Pancreas (tissue), 10 donors: ENCODE measurements at places on chromosomes 5 and 9. TPM values are rescaled to one million over a fixed set of nuclear protein-coding genes. Genes with fewer than 3 reads are reported as not detected.

Gene C5orf58
- total RNA-seq, result not detected

Gene TMEM171
- total RNA-seq, result 0.19 TPM

Gene ECM2
- 2.0 TPM for total RNA-seq

Gene AFF4
- total RNA-seq, result 28.3 TPM

Gene TAF11L10
- not detected for total RNA-seq

Gene PLAC8L1
- 0.43 TPM for total RNA-seq

Gene EGFLAM
- total RNA-seq, result 1.1 TPM

DNA sequence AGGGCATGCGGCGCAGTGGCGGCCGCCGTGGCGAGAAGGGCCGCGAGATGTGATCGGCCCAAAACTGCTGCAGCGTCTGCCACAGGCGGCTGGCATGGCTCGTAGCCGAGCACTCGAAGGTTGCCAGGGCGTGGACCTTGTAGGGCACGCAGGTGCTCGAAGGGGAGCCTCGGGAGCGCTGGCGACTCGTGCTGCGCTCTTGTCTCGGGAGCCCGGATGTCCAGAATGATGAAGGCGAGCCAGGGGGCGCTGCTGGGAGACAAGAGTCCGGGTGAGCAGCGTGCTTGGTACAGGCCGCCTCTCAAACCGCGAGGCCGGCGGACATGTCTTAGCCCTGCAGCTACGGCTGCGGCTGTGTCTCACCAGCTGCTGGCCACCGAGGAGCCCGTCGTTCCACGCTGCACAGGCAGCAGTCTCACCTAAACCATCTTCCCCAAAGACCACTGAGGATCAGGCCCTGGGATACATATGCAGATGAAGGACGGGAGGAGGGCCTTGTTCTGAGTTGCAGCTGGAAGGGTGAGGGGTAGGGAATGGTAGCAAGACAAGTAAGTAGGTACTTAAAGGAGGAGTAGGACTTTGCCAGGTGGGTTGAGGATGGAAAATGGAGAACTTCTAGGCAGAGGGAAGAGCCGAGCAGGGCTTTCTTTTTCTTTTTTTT lies 1.7 kb downstream of the CBY3 start:
- DNase-seq, result peak; percentile 67
- no peaks in the 10 kb centered on the region for H3K27me3 ChIP-seq
- no peaks in the 10 kb centered on the region for H3K36me3 ChIP-seq
- H3K4me3 ChIP-seq, result peak overlapping the region; percentile 52

DNA sequence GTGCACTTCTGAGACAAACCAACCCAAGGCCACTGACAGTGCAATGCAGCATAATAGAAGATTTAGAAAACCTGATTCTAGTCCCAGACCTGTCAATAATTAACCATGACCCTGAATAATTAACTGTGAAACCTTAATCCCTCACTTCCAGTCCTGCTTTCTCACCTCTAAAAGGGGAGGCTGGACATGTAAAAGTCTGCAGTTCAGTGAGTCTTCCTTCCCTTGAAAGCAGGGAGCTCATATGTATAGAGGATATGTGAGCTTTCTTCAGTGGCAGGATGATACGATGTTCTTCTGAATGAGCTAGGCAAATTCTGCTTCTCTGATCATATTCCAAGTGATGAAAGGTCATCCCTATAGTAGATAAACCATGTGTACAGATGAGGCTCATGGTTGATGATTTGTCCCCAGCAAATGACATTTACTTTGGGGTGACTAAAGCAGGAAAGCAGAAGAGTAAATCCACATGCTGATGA lies 2.9 kb downstream of the KCNV2 start:
- no peaks in the 10 kb centered on the region for H3K27me3 ChIP-seq
- H3K27ac ChIP-seq, result no peak overlapping the region
- H3K4me3 ChIP-seq, result no peak overlapping the region
- no peaks in the 10 kb centered on the region for H3K36me3 ChIP-seq
- H3K4me1 ChIP-seq, result peaks cover 9% of the 10 kb centered on the region
- DNase-seq, result no peak

GRCh38 chr9:88873635-88874034 lies 117.6 kb upstream of the S1PR3 start:
- no peaks in the 10 kb centered on the region for H3K36me3 ChIP-seq
- H3K4me1 ChIP-seq, result no peaks in the 10 kb centered on the region

- H3K4me1 ChIP-seq, result no peaks in the 10 kb centered on the region
- H3K4me3 ChIP-seq, result no peak overlapping the region
- no peaks in the 10 kb centered on the region for H3K27me3 ChIP-seq
- no peak overlapping the region for H3K27ac ChIP-seq
- H3K36me3 ChIP-seq, result no peaks in the 10 kb centered on the region
Measured at GRCh38 chr5:111865356-111865755, 108.4 kb upstream of the NREP start.

GRCh38 chr9:135209136-135209535 lies 121.7 kb downstream of the OLFM1 start:
- no peak overlapping the region for H3K27ac ChIP-seq
- no peaks in the 10 kb centered on the region for H3K4me1 ChIP-seq
- no peak overlapping the region for H3K4me3 ChIP-seq
- DNase-seq, result no peak

DNA sequence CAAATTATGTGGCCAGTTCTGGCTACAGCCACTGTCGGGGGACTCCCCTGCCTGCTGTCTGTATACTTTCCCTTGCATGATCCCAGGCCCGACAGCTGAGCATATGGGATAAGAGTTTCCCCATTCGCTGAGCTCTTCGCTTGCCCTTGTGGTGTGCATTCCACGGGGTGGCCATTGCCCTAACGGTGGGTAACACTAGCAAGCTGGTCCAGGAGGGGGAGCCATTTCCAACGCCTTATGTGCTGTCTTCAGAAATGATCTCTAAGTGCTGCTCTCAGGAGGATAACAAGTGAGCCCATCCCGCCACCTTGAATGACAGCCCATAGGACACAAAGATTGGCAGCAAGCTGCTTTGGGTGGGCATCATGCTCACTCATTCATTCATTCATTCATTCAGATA lies 190.9 kb downstream of the FSTL4 start:
- H3K4me3 ChIP-seq, result no peak overlapping the region
- no peak overlapping the region for H3K27ac ChIP-seq
- DNase-seq, result no peak
- no peaks in the 10 kb centered on the region for H3K36me3 ChIP-seq
- no peaks in the 10 kb centered on the region for H3K27me3 ChIP-seq
- H3K4me1 ChIP-seq, result no peaks in the 10 kb centered on the region

- no peaks in the 10 kb centered on the region for H3K4me1 ChIP-seq
- H3K27ac ChIP-seq, result no peak overlapping the region
- no peak for DNase-seq
Measured at GRCh38 chr5:115415143-115415491, 118.7 kb upstream of the CCDC112 start.

DNA sequence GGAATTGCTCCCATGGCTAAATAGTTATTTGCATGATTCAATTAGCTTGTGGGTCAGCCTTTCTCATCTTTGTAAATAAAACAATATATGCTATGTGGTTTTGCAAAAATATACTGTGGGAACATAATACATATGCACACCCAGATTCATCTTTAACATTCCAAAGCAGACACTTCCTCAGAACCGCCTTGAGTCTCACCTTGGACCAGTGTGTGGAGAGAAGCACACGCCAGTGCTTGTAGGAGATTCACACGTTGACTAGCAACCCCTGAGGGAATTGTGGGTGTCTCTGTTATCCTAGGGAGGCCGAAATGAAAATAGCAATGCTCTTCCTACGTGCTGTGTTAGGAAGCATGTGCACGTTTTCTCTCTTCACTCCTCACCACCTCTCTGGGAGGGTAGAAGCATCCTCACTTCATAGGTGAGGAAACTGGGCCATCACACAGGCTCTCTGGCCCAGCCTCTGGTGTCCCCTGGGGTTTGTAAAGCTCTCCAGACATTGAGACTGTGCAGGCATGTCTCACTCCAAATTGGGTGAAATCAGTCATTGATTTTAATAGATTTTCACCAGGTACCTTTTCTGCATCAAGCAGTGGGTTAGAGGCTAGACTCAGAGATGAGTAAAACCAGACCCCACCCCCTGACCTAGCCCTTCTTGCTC lies 221.7 kb downstream of the PBX3 start:
- H3K27ac ChIP-seq, result no peak overlapping the region
- DNase-seq, result no peak
- H3K27me3 ChIP-seq, result no peaks in the 10 kb centered on the region
- H3K4me1 ChIP-seq, result no peaks in the 10 kb centered on the region
- H3K36me3 ChIP-seq, result peaks cover 8% of the 10 kb centered on the region
- H3K4me3 ChIP-seq, result no peak overlapping the region

GRCh38 chr5:152723482-152723881 lies 318.4 kb upstream of the NMUR2 start:
- H3K4me3 ChIP-seq, result no peak overlapping the region
- H3K36me3 ChIP-seq, result no peaks in the 10 kb centered on the region
- H3K27me3 ChIP-seq, result no peaks in the 10 kb centered on the region
- no peak overlapping the region for H3K27ac ChIP-seq
- no peak for DNase-seq
- H3K4me1 ChIP-seq, result no peaks in the 10 kb centered on the region

DNA sequence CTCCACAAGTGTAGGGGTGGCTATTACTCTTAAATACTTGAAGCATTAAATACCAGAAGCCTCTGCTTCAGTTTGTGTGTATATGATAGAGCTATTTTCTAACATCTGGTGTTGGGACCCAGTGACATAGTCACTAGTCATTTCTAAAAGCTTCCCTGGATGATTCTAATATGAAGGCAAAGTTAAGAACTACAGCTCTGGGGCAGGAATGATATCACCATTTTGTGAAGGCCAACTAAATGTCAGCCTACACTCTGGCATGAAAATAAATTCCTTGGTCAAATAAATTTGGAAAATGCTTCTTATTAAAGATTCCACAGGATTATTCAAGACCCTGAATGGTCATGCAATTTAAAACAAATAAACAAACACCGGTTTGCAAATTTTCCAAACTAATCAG lies 197.7 kb downstream of the PLK2 start:
- no peaks in the 10 kb centered on the region for H3K27me3 ChIP-seq
- DNase-seq, result no peak
- no peaks in the 10 kb centered on the region for H3K36me3 ChIP-seq
- H3K4me3 ChIP-seq, result no peak overlapping the region

DNA sequence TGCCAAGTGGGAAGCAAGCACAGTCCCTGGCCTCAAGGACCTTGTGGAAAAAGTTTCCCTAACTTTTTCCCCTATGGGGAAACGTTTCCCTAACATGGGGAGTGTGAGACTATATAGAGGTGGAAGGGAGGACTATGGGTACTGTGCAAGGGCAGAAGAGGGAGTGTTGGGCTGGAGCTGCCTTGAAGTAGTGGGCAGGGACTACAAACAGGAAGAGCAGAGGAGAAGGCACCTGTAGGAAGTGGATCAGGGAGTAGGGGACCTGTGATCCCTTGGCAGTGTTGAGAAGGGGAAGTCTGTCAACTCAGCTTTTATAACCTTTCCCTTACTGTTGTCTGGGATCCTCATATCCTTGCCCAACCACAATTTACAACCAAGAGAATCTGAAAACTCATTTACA lies 1.4 kb downstream of the CMYA5 start:
- no peak overlapping the region for H3K27ac ChIP-seq
- H3K4me1 ChIP-seq, result no peaks in the 10 kb centered on the region
- no peak overlapping the region for H3K4me3 ChIP-seq
- H3K36me3 ChIP-seq, result no peaks in the 10 kb centered on the region
- no peak for DNase-seq

- H3K4me1 ChIP-seq, result no peaks in the 10 kb centered on the region
- H3K27ac ChIP-seq, result no peak overlapping the region
- no peaks in the 10 kb centered on the region for H3K27me3 ChIP-seq
- no peaks in the 10 kb centered on the region for H3K36me3 ChIP-seq
- no peak overlapping the region for H3K4me3 ChIP-seq
Measured at GRCh38 chr5:83277154-83277553, 194.4 kb upstream of the VCAN start.

DNA sequence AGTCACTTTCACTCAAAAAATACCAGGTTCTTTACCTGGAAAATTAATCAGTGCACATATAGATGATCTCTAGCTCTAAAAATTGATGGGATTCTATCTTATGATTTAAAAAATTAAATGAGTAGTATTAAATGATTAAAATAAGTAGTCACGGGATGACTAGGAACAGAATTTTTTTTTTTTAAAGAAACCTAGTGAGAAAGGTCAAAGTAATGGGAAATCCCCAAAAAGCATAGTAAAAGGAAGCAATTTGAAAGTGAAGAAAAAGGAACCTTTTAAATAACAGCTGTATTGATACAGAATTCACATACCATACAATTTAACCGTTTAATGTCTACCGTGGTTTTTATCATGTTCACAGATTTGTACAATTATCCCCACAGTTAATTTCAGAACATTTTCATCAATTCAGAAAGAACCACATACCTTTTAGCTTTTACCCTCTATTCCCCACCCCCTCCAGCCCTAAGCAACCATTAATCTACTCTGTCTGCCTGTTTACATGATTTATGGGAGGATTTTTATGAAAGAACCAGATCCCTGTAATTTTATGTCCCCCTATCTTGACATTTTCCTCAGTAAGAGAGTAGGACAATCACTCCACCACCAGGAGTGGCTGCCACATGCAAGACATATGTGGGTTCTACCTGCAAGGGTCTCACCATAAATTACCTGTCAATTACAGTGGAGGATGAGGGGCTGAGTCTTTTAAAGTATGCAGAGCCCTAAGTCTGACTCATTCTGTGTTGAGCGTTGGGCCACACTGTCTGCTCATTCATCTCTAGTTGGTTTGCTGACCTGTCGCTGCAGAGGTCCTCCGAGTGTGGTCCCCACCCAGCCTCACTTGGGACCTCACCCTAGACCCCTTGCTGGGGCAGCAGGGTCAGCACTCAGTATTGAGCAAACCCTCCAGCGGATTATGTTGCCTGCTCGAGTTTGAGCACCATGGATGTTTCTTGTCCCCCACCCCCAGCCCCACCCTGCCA lies 16.0 kb downstream of the ANKRD33B start:
- no peaks in the 10 kb centered on the region for H3K36me3 ChIP-seq
- no peak for DNase-seq
- H3K27ac ChIP-seq, result no peak overlapping the region
- no peak overlapping the region for H3K4me3 ChIP-seq
- no peaks in the 10 kb centered on the region for H3K27me3 ChIP-seq

DNA sequence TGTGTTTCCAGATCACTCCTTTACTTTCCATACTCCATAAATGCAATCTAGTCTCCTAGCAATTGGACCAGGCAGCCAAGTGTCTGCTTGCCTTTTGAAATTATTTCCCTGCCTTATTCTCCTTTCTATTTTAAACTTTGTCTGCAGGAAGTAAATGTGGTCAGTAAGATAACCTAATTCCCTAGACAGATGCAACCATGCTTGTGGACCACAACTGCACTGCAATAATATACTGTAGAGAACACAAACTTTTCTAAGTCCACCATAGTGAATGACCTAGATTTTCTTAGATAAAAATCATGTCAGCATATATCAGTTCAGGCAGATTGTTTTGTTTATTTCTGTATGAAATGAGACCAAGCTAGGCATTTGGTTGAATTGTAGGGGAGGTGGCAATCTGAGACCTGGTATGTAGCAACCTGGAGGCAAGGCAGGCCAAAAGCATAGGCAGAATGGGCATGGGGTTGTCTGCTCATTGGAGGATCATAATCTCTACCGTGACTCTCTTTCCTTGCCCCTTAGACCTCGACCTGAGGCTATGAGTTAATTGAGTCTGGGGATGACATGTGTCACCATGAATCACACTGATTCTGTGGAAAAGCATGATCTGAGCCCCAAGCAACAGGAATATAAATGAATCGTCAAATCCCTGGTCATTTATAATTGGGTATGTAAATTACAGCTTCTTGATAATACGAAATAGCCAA lies 20.7 kb downstream of the ACTL7B start:
- H3K36me3 ChIP-seq, result no peaks in the 10 kb centered on the region
- no peaks in the 10 kb centered on the region for H3K4me1 ChIP-seq
- H3K4me3 ChIP-seq, result no peak overlapping the region
- no peak for DNase-seq
- H3K27ac ChIP-seq, result no peak overlapping the region
- no peaks in the 10 kb centered on the region for H3K27me3 ChIP-seq

- H3K36me3 ChIP-seq, result no peaks in the 10 kb centered on the region
- no peaks in the 10 kb centered on the region for H3K4me1 ChIP-seq
- no peak for DNase-seq
- H3K27me3 ChIP-seq, result no peaks in the 10 kb centered on the region
- H3K4me3 ChIP-seq, result no peak overlapping the region
- no peak overlapping the region for H3K27ac ChIP-seq
Measured at GRCh38 chr9:122561446-122561845, 8.5 kb downstream of the OR1N2 start.
